ENCODE measurements at places on chromosomes 6 and 20.

GRCh38 chr6:6659600-6660327 lies 71.2 kb downstream of the LY86 start:
- DNase-seq: no peak

- no peak for DNase-seq
Observed at GRCh38 chr6:110329714-110330436, 28.3 kb downstream of the METTL24 start.

DNA sequence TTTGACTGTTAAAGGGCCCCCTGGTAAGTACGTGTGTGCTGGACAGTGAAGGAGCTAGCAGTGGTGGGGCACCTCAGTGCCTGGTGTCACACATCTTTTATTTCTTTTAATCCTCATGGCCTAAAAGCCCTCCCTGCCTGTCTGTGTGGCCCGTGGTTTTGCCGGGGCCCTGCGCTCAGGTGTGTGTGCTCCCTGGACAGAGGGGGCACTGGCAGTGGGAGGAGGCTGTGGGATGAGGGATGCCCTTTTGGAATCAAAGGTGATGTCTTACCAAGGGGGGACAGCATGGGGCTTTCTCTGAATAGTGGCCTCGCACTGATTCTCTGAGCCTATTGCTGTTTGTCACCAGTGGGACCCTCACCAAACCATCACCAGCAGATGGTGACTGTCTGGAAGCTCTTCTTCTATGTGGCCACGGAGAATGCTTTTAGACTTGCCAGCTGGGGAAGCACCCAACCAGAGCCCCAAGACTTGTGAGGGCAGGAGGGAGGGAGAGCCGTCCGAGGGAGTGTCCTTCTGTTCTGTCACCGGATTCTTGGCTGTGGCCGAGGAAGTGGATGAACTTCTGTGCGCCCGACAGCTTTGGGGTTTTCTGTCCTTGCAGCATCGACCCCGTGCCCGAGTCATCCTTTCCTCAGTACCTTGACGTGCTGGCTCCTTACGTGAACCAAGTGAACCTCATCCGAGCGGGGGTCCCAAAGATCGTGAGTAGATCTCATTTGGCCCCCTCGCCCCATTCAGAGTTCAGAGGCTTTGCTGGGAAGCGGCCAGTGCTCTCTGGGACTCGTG lies 18.1 kb downstream of the PNLDC1 start:
- no peak for DNase-seq

DNA sequence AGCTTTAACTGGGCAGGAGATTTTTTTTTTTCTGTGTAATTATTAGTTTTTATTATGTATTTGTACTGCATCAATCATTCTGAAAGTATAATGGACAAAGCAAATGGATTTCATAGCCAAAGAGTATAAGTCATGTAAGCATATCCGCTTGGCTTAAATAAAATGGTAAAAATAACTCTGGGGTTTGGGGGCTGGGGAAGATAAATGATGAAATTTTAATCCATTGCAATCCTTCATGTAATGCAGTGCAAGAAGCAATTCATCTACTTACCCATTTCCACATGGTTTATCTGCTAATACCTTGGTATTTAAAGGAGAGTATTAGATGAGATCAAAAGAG lies 781.4 kb downstream of the QKI start:
- DNase-seq: no peak

GRCh38 chr6:91691449-91691848 lies 1104.6 kb upstream of the MAP3K7 start:
- no peak for DNase-seq

DNA sequence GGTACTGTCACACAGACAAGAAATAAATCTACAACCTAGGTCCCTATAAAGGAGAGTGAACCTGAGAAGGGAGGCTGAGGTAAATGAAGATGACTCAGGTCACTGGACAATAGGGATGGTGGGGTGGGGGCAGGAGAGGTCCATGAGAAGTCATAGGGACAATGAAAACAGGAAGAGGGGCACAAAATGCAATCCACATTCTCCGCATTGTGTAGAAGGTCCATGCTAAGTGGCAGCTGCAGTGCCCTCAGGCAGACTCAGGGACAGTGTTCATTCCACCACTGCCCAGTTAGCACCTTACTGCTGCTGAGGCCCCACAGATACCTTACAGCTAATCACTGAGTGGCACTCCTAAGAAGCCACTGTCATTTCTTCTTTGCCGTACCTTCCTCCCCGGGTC lies 156.8 kb downstream of the RCAN2 start:
- no peak for DNase-seq

DNA sequence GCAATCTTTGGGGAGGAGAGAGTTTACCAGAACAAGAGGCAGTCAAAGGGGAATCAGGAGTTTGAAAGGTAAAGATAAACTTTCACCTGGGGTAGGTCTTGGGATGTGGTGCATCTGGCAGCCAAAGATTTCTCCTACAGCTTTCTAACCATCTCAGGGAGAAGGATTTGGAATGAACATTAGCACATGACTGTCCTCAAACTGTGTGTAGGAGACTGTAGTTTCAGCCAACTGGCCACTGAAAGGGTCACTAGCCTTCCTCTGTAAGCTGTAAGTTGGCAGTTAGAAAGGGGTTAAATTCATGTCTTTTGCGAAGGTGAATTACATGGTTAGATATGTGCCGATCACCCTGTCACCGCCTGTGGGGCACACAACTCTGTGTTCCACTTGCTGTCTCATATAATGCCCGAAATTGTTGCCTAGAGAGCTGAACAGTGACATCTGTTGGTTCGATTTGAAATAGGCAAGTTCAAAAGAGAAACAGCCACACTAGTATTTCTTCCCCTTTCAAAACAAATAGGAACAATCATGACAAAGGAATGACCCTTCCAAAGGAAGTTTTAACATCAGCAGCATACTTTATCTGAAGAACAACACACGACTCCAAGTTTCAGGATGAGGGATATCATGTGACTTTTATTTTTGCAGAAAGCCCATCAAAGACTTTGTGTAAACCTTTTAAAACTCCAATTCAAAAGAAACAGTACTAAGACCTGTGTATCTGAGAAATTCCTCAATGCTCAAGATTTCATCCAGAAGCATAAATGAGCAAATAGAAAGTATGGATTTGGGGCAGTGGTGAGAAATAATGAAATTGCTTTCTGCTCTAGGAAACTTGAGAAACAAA lies 1.1 kb upstream of the OPN5 start:
- peak; percentile 79 for DNase-seq

GRCh38 chr6:107956181-107956580 lies 1.8 kb downstream of the SEC63 start:
- DNase-seq: no peak

DNA sequence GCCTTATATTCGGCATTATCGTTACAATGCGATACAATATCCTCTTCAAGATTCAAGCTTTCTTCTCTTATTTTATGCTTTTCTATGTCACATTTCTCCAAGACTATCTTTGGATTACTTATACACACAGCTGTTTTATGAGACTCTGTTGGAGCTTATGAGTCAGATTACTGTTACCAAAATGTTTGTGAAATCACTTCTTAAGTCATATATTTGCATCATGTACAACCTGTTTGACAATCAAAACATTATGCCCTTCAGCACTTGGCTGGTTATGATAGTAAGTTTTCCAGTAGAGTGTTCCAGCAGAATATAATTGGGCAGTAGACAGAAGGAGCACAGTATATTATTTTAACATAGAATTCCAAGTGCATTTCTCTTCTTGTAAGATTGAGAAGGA lies 35.2 kb downstream of the BMP6 start:
- DNase-seq: no peak

DNA sequence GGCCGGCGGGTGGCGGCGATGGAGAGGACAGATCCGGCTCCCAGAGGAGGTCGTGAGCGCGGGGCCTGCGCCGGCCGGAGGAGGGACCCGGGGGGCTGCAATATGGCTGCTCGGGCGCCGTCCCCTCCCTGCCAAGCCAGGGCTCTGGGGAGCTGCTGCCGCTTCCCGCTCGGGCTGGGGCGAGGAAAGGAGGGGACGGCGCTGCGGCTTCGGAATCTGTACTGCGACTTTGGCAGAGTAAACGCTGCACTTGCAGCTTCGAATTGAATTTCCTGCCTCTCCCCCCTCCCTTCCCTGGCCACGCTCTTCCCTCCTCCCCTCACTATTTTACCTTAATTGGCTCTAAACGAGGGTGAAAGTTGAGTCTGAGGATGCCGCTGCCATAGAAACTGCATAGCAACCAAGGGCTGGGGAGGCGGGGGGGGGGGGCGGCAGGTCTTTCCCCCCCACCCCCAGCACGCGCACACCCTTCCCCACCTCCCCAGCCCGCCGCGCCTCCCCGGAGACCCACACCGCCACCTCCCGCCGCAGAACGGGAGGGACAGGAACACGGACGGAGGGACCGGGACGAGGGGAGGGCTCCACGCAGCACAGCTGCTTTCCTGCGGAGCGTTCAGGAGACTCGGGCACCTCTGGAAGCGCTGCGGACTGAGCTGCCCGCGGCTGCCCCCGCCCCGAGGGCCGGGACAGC lies 93.9 kb downstream of the RNASET2 start:
- DNase-seq: peak; percentile 83

DNA sequence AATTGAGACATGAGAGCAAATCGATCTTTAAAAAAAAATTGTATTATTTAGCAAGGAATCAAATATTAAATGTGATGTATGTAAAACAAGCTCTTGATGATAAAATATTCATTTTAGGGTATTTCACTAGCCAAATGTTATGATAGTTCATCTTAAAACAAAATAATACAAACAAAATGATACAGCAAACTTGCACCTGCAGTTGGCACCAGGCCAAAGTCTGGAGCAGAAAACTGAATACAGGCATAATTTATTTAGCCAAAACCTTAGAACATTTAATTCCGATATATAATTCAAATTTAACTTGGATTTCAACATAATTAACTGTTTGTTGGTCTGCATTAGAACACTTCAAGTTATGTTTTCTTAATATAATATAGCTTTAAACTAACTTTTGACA lies 60.9 kb downstream of the EPHA7 start:
- no peak for DNase-seq

DNA sequence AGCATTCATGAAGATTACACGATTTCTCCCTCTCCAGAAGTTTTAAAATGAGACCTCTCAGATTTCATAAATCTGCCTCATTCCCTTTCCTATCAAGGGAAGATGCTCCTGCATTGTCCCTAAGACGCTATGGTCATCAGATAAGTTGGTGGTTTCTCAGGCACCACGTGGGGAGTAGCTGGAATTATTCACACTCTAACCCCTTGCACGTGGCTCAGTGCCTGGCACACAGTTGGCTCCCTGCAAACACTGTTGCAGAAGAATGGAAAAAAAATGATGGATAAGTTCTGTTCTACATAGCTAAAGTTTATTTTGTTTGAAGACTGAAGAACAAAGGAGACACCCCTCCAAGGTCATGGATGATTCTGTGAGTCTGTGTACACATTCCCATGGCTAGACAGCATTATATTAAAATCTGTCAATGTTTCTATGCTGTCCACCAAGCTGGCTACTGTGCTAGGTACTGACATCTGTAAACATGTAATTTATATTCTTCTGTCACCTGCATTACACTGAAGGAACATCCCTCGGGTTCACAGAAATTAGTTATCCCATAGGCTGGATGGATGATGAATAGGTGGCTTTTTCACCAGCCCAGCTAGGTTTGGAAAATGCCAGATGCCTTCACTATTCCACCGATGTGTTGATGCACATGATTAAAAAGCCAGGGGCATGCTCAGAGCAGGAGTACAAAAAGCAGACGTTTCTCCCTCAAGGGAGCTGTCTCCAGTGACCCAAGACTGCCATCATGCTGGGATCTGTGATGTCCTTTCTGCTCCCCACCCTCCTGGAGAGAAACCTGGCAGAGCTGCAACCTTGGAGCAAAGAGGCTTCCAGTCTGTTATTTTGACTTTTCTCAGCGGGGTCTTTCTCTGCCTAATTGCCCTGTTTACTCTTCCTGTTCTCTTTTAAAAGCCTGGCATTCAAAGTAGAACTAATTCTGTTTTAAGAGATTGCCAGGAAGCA lies 610.5 kb downstream of the UTRN start:
- DNase-seq: peak; percentile 16

- DNase-seq: no peak
Observed at GRCh38 chr6:161772176-161772575, 498.3 kb upstream of the AGPAT4 start.

DNA sequence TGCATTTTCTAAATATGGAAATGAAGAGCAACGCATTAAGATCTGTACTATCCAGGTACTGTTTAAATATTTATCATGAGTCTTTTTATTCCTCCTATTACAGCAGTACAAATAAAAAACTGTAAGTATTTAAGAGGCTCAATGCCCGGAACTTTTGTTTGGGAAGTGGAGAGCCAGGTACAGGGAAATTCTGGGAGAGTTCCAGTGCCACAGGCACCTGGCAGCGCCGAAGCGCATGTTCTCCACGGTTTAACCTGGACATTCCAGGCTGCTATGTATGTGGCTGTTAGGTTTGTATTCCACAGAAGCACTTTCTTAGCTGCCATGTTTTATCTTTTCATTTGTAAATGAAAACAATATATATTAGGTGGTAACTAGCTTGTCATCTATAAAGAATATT lies 81.7 kb downstream of the PREP start:
- DNase-seq: no peak

DNA sequence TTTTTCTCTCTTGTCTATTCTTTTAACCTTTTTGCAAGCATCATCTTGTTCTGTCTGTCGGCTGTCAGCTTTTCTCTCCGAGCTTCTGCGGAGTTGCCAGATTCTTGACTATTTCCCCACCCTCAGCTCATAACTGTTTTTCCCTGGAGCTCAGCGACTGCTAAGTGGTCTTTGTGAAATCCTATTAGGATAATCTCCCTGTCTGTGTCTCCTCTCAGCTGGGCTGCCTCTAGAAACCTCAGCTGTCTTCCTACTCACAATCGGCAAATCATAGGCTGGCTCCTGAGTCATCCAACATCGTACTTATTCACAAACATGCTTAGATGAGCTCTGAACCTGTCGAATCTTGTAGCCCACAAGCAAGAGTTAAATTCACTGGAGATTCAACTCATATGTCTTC lies 332.3 kb downstream of the PTPRT start:
- no peak for DNase-seq

- DNase-seq: no peak
Observed at GRCh38 chr6:151911401-151911800, 103.9 kb downstream of the ESR1 start.

GRCh38 chr20:19047951-19048296 lies 164.5 kb upstream of the SLC24A3 start:
- DNase-seq: no peak

DNA sequence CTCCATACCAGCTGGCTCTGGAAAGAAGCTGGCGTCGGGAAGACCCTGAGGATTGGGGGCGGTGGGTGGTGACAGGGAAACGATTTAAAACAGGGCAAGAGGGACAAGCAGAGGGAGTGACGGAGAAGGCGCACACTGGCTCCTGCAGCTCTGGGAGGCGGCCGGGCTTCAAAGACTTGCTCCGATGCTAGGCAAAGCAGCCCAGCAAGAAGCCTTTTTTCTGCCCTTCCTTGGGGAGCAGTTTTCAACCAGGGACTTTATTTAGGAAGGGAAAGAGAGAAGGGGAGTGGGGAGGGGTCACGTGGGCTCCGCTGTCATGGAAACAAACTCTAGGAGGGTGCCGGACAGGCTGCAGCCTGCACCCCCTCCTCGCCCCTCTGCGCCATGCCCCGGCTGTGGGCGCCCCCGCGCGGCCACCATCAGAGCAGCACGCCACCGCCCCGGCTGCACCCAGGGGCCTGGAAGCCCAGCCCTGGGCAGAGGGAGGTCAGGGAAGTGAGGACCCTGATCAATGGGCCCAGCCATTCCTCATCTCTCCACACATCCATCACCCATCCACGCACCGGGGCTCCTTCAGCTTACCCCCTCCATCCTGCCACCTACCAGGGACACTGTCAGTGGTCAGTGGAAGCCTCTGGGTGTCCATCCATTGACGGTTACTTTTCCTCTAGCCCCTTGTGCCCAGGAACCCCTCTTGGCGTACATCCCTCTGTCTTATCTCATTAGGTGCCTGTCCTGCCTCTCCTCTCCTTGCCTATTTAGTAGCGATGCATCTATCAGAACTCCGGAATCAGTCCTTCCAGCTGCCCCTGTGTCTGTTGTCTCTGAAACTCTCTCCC lies 66.6 kb upstream of the CCDC167 start:
- DNase-seq: peak; percentile 84

GRCh38 chr20:34542439-34542838 lies 16.1 kb upstream of the MAP1LC3A start:
- DNase-seq: no peak

Data from GM23338 (cell line).